ENCODE measurements at places on chromosomes 12 and 14. TPM values are rescaled to one million over a fixed set of nuclear protein-coding genes. Genes with fewer than 3 reads are reported as not detected.

Gene FOXN4
- total RNA-seq: not detected

- DNase-seq: no peak
Measured at GRCh38 chr14:101823511-101824120, 62.1 kb downstream of the PPP2R5C start.

- no peak for DNase-seq
Measured at GRCh38 chr12:95300286-95300685, 82.7 kb downstream of the VEZT start.

GRCh38 chr12:124506145-124506831, 61.1 kb downstream of the NCOR2 start:
- DNase-seq: no peak

Gene RFX4
- total RNA-seq: not detected

- no peak for DNase-seq
Measured at GRCh38 chr12:39123580-39124253, 218.3 kb upstream of the CPNE8 start.
